ENCODE measurements at places on chromosomes 16 and 17. TPM values are rescaled to one million over a fixed set of nuclear protein-coding genes. Genes with fewer than 3 reads are reported as not detected.

RNF151 gene
- not detected for total RNA-seq

ADAD2 gene
- total RNA-seq, result 0.19 TPM

OR4D2 gene
- total RNA-seq, result not detected

GPRC5B gene
- total RNA-seq, result 31.2 TPM

ABCA6 gene
- total RNA-seq, result 311 TPM

CCL5 gene
- total RNA-seq, result 6.0 TPM

TP53TG3F gene
- total RNA-seq, result not detected

MC1R gene
- total RNA-seq, result 6.6 TPM

GRB2 gene
- 98.0 TPM for total RNA-seq

SMCR8 gene
- 13.2 TPM for total RNA-seq

BPTF gene
- total RNA-seq, result 106 TPM

SYNRG gene
- 33.1 TPM for total RNA-seq

MMP2 gene
- total RNA-seq, result 549 TPM

CACNG1 gene
- not detected for total RNA-seq

MT1E gene
- 3,925 TPM for total RNA-seq

DHODH gene
- total RNA-seq, result 15.1 TPM

BCL7C gene
- total RNA-seq, result 17.4 TPM

RUNDC3A gene
- not detected for total RNA-seq

GCGR gene
- total RNA-seq, result not detected

SALL1 gene
- total RNA-seq, result not detected

SLC52A1 gene
- not detected for total RNA-seq

CDRT15L2 gene
- not detected for total RNA-seq

BEAN1 gene
- 1.3 TPM for total RNA-seq

ENPP7 gene
- not detected for total RNA-seq

NPIPB9 gene
- total RNA-seq, result 10.9 TPM

FOXL1 gene
- total RNA-seq, result 0.25 TPM

SLC16A6 gene
- total RNA-seq, result 0.38 TPM

ZPBP2 gene
- not detected for total RNA-seq

B3GNT9 gene
- total RNA-seq, result 16.2 TPM

MYO1D gene
- total RNA-seq, result 49.2 TPM

CPHXL2 gene
- total RNA-seq, result not detected

GNG13 gene
- total RNA-seq, result not detected

CCL8 gene
- total RNA-seq, result 3.4 TPM

SMIM5 gene
- 1.1 TPM for total RNA-seq

FBXL16 gene
- 0.48 TPM for total RNA-seq

CRYM gene
- 1.2 TPM for total RNA-seq

NPIPA7 gene
- not detected for total RNA-seq

MYL4 gene
- total RNA-seq, result 0.46 TPM

ZG16 gene
- not detected for total RNA-seq

TMEM100 gene
- total RNA-seq, result 26.0 TPM

SMURF2 gene
- total RNA-seq, result 30.9 TPM

MMP25 gene
- 3.0 TPM for total RNA-seq

DRC7 gene
- total RNA-seq, result not detected

TUFM gene
- 99.6 TPM for total RNA-seq

KRTAP1-5 gene
- total RNA-seq, result not detected

NAGS gene
- 1.6 TPM for total RNA-seq

WIPF2 gene
- total RNA-seq, result 10.3 TPM

PYY gene
- total RNA-seq, result not detected

KRT36 gene
- not detected for total RNA-seq

DDX5 gene
- total RNA-seq, result 584 TPM

EME1 gene
- 1.1 TPM for total RNA-seq

CAMTA2 gene
- total RNA-seq, result 21.0 TPM
